ENCODE measurements at places on chromosomes 6 and 20. TPM values are rescaled to one million over a fixed set of nuclear protein-coding genes. Genes with fewer than 3 reads are reported as not detected.

GRCh38 chr6:167094820-167095637 is 27.9 kb upstream of the CCR6 start:
- DNase-seq = no peak

The RBPJL gene
- total RNA-seq = not detected

The COL20A1 gene
- total RNA-seq = 0.70 TPM

The OTOR gene
- total RNA-seq = not detected

The FRK gene
- 0.10 TPM for total RNA-seq
